MM.1S (cell line): ENCODE measurements at places on chromosomes 3 and 15.
A peak's percentile ranks its signal among the peaks of the same experiment; 100 is the strongest.

DNA sequence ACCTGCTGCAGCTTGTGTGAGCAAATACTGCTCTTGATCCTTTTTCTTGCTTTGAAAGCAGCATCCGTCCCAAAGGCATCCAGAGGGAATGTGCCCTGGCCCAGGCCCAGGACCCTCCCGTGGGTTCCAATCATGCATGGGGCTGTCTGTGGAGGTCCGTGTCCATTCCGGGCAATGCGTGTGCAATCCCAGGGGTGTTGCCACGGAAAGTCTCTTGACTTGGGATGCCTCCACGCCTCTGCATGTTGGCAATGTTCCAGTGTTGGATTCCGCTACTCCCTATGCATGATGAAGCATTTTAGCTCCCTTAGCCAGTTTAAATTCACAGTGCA, 105.7 kb downstream of the SNRPN start:
- no peak overlapping the region for H3K4me3 ChIP-seq
- no peak overlapping the region for H3K27ac ChIP-seq
- no peak for DNase-seq
- H3K4me1 ChIP-seq = no peaks in the 10 kb centered on the region

DNA sequence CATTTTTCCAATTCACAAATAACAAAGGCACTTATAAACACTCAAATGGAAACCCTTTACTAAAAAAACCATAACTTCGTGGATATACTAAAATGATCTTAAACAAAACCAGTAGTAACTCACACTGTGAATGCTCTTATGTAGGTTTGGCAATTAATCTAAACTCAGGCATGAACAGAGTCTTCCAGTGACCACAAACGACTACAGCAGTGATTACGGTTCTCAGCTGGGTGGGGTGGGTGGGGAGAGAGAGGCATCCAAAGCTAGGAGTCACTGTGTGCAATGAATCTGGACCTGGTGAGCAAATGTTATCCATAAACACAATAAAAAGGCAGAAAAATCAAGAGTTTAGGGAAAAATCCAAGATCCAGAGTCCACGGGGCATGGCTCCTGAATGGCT, 21.3 kb downstream of the SLC12A8 start:
- no peak for DNase-seq
- no peaks in the 10 kb centered on the region for H3K36me3 ChIP-seq
- no peaks in the 10 kb centered on the region for H3K4me1 ChIP-seq
- H3K4me3 ChIP-seq = no peak overlapping the region
- H3K27me3 ChIP-seq = no peaks in the 10 kb centered on the region
- no peak overlapping the region for H3K27ac ChIP-seq

DNA sequence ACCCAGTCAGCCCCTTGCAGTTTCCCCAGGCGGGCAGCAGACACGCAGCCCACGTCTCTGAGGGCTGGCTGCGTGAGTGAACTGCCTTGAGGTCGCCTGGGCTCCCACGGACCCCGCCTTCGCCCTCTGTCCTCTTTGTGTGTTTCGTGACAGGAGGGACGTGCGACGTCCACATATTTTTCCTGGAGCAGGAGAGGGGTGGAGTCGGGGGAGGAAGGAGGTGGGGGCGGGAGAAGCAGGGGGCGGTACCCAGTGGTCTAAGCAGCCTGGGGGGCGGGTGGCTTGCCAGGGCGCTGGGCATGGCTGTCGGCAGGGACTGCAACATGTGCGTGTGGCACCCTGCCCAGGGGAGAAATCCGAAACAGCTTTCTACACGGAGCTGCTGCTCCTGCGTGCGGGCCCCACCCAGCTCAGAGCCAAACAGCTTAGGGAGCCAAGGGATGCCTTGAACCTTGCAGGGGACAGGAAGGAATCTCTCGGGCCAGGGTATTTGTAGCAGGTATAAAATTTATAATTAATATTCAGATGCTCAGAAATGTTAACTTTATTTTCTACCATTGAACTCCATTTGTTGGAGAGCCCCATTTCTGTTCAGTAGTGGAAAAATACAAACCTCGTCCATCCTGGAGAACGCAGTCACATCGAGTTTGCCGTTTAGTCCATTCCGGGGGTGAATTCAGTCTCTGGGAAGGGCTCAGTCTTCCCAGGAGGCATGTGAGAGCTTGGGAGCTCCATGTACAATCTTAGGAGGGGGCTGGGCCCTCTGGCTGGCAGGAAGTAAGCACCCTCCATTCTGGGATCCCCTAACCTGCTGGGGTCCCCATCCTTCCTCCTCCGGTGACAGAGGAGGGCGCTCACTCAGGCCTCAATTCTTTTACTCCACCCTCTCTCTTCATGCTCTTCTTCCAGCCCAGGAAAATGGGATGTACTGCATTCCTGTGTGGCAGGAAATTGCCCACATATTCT, 79.1 kb upstream of the MEF2A start:
- H3K27me3 ChIP-seq = no peaks in the 10 kb centered on the region
- H3K36me3 ChIP-seq = no peaks in the 10 kb centered on the region
- H3K4me1 ChIP-seq = no peaks in the 10 kb centered on the region
- H3K27ac ChIP-seq = no peak overlapping the region
- no peak overlapping the region for H3K4me3 ChIP-seq

GRCh38 chr3:12743583-12743982, 15.5 kb downstream of the TMEM40 start:
- no peaks in the 10 kb centered on the region for H3K27me3 ChIP-seq
- H3K27ac ChIP-seq = no peak overlapping the region
- no peak overlapping the region for H3K4me3 ChIP-seq
- DNase-seq = no peak
- H3K4me1 ChIP-seq = no peaks in the 10 kb centered on the region
- no peaks in the 10 kb centered on the region for H3K36me3 ChIP-seq

DNA sequence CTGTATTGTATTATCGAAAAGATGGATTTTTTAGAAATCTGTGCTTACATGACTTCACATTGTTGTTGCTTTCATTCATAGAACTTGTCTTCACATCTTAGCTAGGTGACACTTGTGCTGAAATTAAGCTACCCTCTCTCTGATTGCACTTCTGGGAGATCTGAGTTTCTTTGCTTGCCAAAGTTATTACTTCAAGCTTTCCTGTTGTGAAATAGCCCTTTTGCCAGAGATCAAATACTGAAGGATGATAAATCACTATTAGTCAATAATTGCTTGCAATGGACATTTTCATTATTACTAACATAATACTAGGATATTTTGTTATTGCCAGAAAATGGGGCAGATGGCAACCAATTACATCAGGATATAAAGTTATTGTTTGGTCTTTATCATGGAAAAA, 34.7 kb downstream of the PIK3CA start:
- H3K4me1 ChIP-seq = peaks cover 10% of the 10 kb centered on the region; the same call in 1 of the 2 replicates
- no peaks in the 10 kb centered on the region for H3K36me3 ChIP-seq
- no peak overlapping the region for H3K4me3 ChIP-seq
- H3K27ac ChIP-seq = no peak overlapping the region

GRCh38 chr3:17372362-17373210, 369.8 kb downstream of the TBC1D5 start:
- H3K27ac ChIP-seq = no peak overlapping the region
- no peak overlapping the region for H3K4me3 ChIP-seq
- peaks cover 13% of the 10 kb centered on the region; the same call in 1 of the 2 replicates for H3K4me1 ChIP-seq

DNA sequence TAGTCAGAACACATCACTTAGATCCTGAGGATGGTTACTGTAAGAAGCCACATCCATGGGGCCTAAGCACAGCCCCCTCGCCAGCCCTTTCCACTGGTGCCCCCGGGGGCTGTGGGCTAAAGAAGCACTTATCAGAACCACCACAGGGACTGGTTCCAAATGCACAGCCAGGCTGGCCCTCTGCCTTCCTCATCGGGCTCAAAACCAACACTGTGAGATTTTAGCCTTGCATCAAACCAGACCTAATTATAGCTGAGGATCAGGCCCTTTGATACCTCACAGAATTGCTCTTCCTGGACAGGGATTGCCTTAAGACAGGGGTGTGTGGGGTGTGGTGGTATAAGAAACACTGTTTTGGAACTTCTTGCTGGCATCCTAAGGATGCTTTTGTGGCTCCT, 23.7 kb downstream of the SRPRB start:
- no peak overlapping the region for H3K4me3 ChIP-seq
- no peak overlapping the region for H3K27ac ChIP-seq
- no peaks in the 10 kb centered on the region; the same call in 1 of the 2 replicates for H3K36me3 ChIP-seq
- no peak for DNase-seq
- H3K4me1 ChIP-seq = no peaks in the 10 kb centered on the region

GRCh38 chr15:43126356-43126755, 7.0 kb upstream of the TMEM62 start:
- no peaks in the 10 kb centered on the region for H3K36me3 ChIP-seq
- no peak for DNase-seq
- no peaks in the 10 kb centered on the region for H3K27me3 ChIP-seq
- no peak overlapping the region for H3K4me3 ChIP-seq

DNA sequence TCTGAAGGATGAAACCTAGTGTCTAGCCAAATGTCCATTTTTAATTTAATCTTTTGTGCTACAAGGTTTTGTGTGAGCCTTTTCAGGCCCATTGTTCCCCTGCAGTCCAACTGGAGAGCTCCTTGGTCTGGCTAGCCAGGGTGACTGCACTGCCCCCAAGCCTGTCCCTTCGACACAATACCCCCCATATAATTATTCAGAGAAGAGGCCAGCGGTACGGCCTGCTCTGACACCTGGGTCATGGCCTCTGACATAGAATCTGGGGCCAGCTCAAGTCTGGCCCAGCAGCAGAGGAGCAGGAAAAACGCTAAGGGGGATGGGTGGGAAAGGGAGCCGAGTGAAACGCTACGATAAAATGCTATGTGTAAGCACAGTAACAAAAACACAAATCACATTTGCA, 64.2 kb upstream of the PYGO1 start:
- no peak for DNase-seq
- H3K4me1 ChIP-seq = no peaks in the 10 kb centered on the region
- H3K4me3 ChIP-seq = no peak overlapping the region
- H3K27ac ChIP-seq = no peak overlapping the region

DNA sequence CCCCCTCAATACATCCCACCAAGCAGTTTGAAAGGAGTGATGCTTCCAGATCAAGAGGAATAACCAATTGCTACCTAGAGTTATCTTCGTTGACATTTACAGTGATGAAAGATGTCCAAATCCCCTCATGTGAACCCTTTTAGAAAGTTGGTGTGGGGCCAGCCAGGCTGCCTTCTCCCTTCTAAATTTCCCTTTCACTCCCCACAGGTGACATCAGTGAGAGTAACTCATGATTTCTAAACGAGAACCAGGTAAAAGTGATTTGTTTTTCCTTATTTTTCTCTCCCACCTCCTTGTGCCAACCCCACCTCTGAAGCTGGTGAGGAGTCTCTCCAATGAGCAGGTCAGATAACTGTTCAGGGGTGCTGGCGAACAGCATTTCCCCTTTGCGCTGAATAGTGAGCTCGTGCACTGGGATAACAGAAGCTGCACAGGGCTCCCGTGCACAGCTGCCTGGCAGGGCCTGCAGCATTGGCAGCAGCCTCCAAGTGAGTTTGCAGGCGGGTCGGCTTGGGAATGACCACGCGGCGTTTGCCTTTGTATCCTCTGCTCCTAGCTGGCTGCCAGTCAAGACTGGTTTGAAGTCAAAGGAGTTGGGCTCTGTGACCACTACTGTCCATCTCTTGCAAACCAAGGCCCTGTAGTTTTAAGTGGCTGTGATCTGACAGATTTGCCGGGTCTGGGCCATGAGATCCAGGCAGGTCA, 70.2 kb upstream of the CORO2B start:
- H3K36me3 ChIP-seq = no peaks in the 10 kb centered on the region
- DNase-seq = no peak
- H3K27ac ChIP-seq = no peak overlapping the region

DNA sequence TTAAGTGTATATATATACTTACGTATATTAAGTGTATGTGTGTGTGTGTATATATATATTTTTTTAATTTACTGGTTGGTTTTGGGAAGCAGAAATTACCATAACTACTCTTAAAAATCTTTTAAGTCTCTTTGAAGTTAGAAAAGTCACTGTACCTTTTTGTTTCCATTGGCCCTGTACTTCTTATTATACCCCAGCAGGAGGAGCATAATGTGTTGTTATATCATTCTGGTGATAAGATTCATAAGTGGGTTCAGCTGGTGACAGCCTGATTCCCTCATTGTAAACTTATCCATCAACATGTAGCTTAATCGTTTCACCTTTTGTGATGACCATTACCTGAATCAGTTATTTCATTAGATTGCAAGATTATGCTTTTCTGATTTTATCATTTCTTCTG, 30.8 kb downstream of the MLH1 start:
- H3K36me3 ChIP-seq = no peaks in the 10 kb centered on the region; the same call in 1 of the 2 replicates
- H3K4me1 ChIP-seq = peaks cover 7% of the 10 kb centered on the region
- H3K27ac ChIP-seq = no peak overlapping the region
- peak; percentile 21 for DNase-seq
- no peak overlapping the region for H3K4me3 ChIP-seq

DNA sequence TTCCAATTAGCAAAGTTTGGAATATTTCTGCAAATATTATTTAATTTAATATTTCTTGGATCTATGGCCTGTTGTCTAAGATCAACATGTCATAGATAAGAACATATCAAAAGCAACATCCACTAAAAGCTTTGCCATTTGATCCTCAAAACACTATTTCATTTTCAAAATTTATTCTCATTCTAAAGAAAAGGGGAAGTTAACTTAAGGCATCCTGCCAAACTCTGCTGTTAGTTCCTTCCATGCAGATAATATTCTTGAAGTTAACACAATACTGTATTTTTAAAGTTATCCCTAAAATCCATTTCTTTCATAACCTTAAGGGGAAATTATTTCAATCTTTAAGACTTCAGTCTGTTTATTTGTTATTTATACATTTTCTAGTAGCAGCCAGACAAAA, 28.2 kb upstream of the GBE1 start:
- no peak overlapping the region for H3K4me3 ChIP-seq
- no peaks in the 10 kb centered on the region for H3K27me3 ChIP-seq
- H3K4me1 ChIP-seq = 0 out of 2 replicates have a peak, but pooled peaks cover 2% of the 10 kb centered on the region
- no peak for DNase-seq

- H3K27ac ChIP-seq = peak overlapping the region; percentile 39; the same call in 1 of the 2 replicates
- H3K4me3 ChIP-seq = no peak overlapping the region
- no peak for DNase-seq
These were observed 207.8 kb downstream of the NTRK3 start for GRCh38 chr15:88048755-88049154.

- H3K27ac ChIP-seq = no peak overlapping the region
- H3K4me3 ChIP-seq = no peak overlapping the region
- no peaks in the 10 kb centered on the region for H3K27me3 ChIP-seq
- no peak for DNase-seq
- H3K4me1 ChIP-seq = no peaks in the 10 kb centered on the region
- H3K36me3 ChIP-seq = no peaks in the 10 kb centered on the region
These were observed 3.6 kb upstream of the CD276 start for GRCh38 chr15:73680549-73680948.

- H3K36me3 ChIP-seq = no peaks in the 10 kb centered on the region
- H3K4me3 ChIP-seq = no peak overlapping the region
- H3K27ac ChIP-seq = no peak overlapping the region
- H3K27me3 ChIP-seq = no peaks in the 10 kb centered on the region
- DNase-seq = no peak
These were observed 363.5 kb upstream of the NECTIN3 start for GRCh38 chr3:110708156-110708555.

GRCh38 chr15:89170364-89170763, 51.0 kb downstream of the RLBP1 start:
- H3K4me3 ChIP-seq = no peak overlapping the region
- peaks cover 18% of the 10 kb centered on the region for H3K4me1 ChIP-seq
- H3K36me3 ChIP-seq = 0 out of 2 replicates have a peak, but pooled peaks cover 3% of the 10 kb centered on the region
- no peaks in the 10 kb centered on the region for H3K27me3 ChIP-seq
- DNase-seq = no peak
- no peak overlapping the region for H3K27ac ChIP-seq

- H3K4me1 ChIP-seq = peaks cover 1% of the 10 kb centered on the region; the same call in 1 of the 2 replicates
- no peaks in the 10 kb centered on the region for H3K36me3 ChIP-seq
- no peak overlapping the region for H3K4me3 ChIP-seq
- H3K27ac ChIP-seq = no peak overlapping the region
These were observed 325.1 kb downstream of the SUCLG2 start for GRCh38 chr3:67329358-67329757.

- H3K4me3 ChIP-seq = peak overlapping the region; percentile 77
- peak overlapping the region; percentile 86; the same call in 1 of the 2 replicates for H3K27ac ChIP-seq
- H3K36me3 ChIP-seq = peaks cover 8% of the 10 kb centered on the region; the same call in 1 of the 2 replicates
- no peaks in the 10 kb centered on the region for H3K27me3 ChIP-seq
These were observed 727 bp upstream of the TM2D3 start for GRCh38 chr15:101652786-101653430.
